ENCODE measurements at places on chromosomes 13 and 19.

- DNase-seq = no peak
Observed at GRCh38 chr13:89968470-89968869, 1379.0 kb upstream of the MIR17HG start.

GRCh38 chr13:111380431-111380830 lies 60.0 kb downstream of the TEX29 start:
- no peak for DNase-seq

GRCh38 chr13:107028751-107029150 lies 460.8 kb upstream of the ARGLU1 start:
- DNase-seq = no peak

- no peak for DNase-seq
Observed at GRCh38 chr13:110282316-110282841, 24.6 kb downstream of the COL4A1 start.

DNA sequence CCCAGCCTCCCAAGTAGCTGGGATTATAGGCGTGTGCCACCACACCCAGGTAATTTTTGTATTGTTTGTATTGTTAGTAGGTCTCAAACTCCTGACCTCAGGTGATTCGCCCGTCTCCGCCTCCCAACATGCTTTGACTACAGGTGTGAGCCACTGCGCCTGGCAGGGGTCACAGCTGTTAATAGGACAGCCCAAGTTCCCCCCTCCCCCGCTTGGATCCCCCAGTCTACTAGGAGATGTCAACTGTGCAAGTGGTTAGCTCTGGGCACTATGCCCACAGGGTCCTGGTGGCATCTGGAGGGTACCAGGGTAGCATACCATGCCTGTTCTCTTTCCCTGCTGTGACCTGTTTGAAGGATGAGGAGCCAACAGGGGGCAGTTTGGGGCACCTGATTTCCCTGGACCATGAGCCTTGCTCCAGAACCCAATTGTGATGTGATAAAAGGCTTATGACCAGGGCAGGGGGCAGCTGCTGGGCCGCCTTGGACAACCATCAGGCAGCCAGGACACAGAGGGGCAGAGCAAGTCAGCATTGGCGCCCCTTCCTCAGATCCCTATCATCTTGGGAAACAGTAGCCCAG lies at the start of gene TSPAN16:
Gene TSPAN16, plus strand, starts transcription at position 496 of the 581 bp plus-strand sequence. CDS start 138 bp downstream, outside the sequence.
- DNase-seq = no peak

DNA sequence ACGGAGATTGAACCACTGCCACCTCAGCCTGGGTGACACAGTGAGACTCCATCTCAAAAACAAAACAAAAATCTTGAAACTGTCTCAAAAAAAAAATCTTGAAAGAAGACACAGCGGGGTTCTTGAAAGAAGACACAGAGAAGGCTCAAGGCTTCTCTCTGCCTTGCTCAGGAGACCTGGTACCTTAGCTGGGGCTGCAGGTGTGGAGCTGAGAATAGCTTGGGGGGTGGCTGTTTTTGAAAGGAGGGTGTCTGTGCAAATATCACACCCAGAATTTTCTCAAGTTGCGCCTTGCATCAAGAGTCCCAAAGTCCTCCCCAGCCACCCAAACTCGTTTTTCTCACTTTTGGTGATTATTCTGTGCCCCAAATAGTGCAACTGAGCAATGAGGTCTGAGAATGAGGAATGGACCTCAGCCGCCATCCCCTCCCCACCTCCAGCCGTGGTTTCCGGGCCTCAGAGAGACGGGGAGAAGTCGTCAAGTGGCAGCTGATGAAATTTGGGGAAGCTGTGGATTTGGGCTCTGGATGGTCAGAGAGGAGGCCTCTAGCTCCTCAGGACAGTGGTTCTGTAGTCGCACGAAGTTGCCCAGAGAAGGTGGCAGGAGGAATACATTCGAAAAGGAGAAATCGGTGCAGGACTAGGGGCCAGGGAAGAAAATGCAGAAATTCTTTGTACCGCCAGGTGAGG lies 8.8 kb downstream of the S1PR2 start:
- no peak for DNase-seq

DNA sequence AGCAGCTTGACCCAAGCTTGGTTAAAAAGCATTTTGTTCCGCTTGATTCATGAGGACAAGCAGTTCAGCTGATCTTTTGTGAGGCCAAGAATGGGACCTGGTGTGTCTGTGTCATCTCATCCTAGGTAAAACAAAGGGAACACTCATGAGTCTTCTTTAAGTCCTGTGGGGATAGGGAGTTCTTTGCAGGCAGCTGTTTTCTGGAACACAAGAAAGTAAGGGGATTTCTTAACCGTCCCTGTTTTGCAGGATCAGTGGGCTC lies 134.5 kb upstream of the TMTC4 start:
- DNase-seq = no peak

DNA sequence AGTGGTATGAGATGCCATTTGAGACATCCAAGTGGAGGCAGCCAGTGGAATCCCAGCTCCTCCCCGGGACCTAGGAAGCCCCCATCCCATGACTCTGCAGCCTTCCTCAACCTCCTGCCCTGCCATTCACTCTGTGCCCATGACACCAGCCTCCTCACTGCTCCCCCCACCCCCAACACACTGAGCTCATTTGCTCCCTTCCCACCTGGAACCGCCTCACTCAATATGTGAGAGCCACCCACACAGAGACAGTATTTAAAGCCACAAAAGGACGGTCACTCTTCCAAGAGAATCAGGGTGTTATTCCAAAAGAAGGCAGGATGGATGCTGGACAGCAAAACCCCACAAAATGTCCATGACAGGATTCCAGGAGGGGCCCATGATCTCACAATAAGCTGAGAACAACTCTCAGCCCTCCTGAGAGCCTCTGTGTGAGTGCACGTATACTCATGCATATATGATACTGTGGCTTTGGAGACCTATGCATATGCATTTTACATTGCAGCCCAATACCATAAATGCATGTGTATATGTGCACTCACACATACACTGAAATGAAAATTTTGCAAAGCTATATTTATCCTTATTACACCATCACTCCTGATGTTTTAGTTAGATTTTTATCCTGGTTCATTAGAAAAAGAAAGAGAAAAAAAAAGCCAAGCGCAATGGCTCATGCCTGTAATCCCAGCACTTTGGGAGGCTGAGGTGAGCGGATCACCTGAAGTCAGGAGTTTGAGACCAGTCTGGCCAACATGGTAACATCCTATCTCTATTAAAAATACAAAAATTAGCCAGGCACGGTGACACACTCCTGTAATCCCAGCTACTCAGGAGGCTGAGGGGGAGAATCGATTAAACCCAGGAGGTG lies 10.8 kb upstream of the RANBP3 start:
- DNase-seq = no peak
